Umbilical cord (tissue), 2 donors: ENCODE measurements at places on chromosomes 5 and 9. TPM values are rescaled to one million over a fixed set of nuclear protein-coding genes. Genes with fewer than 3 reads are reported as not detected.

Gene PPP2R2B
- total RNA-seq, result 5.1 TPM

Gene PCDHA4
- 1.9 TPM for total RNA-seq

Gene ADAMTS12
- 49.4 TPM for total RNA-seq

Gene SIT1
- total RNA-seq, result not detected

Gene ARAP3
- 5.3 TPM for total RNA-seq

Gene DOCK2
- total RNA-seq, result 72.5 TPM

Gene PRDM9
- not detected for total RNA-seq

Gene CARTPT
- total RNA-seq, result not detected

Gene CCNJL
- total RNA-seq, result 0.72 TPM

Gene AQP3
- 14.2 TPM for total RNA-seq

Gene PPP1R26
- 14.7 TPM for total RNA-seq

Gene ACER2
- total RNA-seq, result 2.2 TPM

Gene ANKRD55
- 0.96 TPM for total RNA-seq

Gene RPS14
- total RNA-seq, result 1,414 TPM

Gene SGTB
- 11.8 TPM for total RNA-seq

Gene GFM2
- 31.1 TPM for total RNA-seq

Gene PCDHA1
- 5.3 TPM for total RNA-seq

Gene SLC1A3
- 22.9 TPM for total RNA-seq

Gene CCDC192
- not detected for total RNA-seq

Gene GDA
- total RNA-seq, result 6.0 TPM

Gene TTC23L
- 0.72 TPM for total RNA-seq

Gene COX7C
- 236 TPM for total RNA-seq

Gene PCDHGA3
- 2.2 TPM for total RNA-seq

Gene THBS4
- total RNA-seq, result not detected

Gene PCA3
- 8.4 TPM for total RNA-seq

Gene SPRY4
- total RNA-seq, result 3.1 TPM
